Stimulated activated CD8-positive, alpha-beta memory T cell treated with anti-CD3 and anti-CD28 coated beads, Interleukin-4, amount 100 ng/mL, for 4 hours (primary cell): ENCODE measurements at places on chromosomes 4 and X.

DNA sequence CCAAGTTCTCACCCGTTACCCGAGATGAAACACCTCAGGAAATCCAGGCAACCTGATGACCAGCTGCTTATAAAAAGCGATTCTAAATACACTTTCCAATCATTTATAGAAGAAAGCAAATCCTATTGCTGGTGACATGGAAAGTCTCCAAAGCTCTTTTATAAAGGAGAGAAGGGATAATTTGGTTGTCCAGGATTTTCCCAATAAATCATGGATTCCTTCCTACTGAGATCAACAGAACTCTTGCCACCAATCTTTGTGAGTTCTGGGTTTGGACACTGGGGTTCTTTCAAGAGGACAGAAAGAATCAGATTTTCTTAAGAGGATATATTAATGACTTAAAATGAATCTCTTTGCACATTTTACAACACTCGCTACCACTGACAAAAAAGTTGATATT is 24.7 kb upstream of the SOD3 start:
- DNase-seq: no peak

GRCh38 chr4:6198768-6199421 is 1.5 kb downstream of the JAKMIP1 start:
- no peak for DNase-seq

GRCh38 chrX:155259752-155260151 is 4.5 kb downstream of the RAB39B start:
- no peak for DNase-seq

GRCh38 chr4:151806511-151806927 is 45.7 kb upstream of the GATB start:
- no peak for DNase-seq

GRCh38 chrX:27953171-27953570 is 28.1 kb downstream of the DCAF8L1 start:
- DNase-seq: no peak

DNA sequence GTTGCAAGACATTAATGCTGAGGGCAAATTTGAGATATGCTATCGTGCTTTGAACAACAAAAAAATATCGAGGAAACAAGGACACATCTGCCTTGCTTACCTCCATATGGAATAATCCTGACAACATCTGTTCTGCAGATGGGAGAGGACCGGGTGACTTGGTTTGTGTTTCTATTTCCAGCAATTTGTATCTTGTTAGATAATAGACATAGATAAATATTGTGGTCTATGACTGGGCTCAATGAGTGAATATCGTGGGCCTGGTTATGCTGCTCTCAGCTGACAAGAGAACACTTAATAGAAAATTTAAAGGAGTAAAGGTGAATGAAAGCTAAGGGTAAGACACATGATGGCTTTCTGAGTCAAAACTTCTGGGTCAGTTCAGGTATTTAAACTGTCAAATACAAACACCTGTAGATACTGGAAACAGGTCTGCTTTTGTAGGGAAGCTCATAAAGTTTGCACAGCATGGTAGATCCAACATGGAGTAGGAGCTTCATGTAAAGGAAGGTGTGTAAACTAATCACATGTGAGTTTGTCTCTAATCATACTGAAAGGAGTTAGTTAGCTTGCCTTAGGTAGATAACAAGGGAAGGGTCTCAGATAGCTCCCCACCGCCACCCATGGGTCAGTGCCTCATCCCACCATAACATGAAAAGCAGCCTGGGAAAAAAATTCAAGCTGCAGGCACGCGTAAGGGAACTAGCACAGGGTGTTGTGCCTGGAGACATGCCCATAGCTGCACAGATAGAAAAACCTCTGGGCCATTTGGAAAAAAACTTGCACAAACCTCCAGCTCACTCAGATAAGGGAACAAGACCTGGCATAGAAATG is 904.1 kb upstream of the EPHA5 start:
- DNase-seq: no peak

DNA sequence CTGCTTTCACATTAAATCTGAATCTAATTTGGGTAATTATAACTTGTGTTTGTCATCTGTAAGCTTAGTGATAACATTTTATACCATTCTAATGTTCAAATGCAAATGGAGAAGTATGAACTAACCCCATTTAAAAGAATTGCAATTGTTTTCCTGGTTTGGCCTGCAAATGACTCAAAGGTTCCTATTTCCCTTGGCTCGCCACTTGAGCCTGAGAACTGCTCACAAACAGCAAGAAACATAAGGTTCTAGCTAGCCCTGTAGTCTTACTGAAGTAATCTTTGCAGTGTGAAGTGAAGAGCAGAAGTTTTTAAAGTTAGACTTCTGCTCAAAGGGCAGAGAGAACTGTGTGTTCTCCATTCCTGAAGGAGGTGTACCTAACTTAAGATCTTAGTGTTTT is 27.2 kb downstream of the UPRT start:
- no peak for DNase-seq
